ENCODE measurements at places on chromosomes 11 and 22.

DNA sequence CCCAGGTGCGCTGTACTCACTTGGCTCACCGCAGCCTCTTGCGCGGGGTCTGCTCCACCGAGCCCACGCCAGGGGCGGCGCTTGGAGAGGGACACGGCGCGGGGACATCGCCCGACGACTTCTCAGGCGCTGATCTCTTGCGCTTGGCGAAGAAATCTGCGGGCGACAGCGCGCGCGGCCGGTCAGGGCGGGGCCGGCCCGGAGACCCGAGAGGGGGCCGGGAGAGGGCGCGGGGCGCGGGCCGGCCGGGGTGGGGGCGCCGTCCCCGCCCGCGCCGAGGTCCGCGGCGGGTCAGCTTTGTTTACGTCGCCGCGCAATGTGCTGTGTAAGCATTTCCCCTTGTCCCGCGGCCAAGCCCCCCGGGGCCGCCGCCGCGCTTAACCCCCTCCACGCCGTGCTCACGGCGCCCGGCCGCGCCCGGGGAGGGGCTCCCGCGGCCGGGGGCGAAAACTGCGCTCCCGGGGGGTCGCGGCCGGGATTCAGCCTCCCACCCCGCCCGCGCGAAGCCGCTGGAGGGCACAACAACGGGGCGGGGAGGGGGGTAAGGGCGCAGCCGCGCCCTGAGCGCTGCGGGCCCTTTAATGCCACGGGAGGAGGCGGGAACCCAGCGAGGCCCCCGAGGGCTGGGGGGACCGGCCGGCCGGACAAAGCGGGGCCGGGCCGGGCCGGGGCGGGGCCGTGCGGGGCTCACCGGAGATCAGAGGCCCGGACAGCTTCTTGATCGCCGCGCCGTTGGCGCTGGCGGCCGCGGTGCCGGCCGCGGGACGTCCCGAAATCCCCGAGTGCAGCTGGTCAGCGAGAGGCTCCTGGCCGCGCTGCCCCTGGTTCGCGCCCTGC lies 1.4 kb downstream of the CDKN1C start:
- DNase-seq = no peak

GRCh38 chr11:128283451-128283850 lies 303.9 kb downstream of the ETS1 start:
- no peak for DNase-seq

DNA sequence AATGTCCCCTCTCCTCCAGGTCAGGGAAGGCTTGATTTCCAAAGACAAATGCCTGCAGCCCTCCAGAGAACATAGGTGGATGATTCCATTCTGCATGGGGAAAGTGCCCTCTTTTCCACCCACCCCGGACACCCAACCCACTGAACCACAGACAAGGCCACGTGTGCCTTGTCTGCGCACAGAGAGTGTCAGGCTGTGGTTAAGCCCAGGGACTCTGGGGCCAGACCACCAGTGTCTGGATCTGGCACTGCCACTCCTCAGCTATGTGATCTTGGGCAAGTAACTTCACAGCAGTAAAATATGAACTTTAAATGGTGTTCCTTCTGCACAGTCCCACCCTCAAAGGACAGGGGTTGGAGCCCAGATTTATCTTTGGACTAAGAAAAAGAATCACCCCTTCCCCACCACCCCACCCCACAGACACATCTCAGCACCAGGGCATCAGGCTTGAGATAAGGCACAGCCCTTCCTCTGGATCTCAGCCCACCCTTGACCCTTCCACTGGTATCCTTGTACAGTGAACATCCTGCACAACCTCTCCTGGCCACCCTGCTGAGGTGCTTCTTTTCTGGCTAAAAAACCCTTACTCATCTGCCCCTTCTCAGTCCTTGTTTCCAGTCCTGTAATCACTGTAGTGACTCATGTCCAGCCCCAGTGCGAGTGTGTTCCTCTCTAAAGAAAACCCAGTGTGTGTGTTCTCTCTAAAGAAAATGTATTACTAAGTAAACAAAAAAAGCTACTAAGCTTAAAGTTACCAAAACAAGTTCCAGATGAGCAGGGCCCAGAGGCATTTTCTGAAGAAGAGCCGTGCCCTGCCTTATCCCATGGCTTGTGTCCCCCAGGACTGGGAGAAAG lies 1.9 kb upstream of the PTGDR2 start:
- DNase-seq = no peak

GRCh38 chr11:12989428-12990161 lies 19.5 kb upstream of the RASSF10 start:
- no peak for DNase-seq

- no peak for DNase-seq
Observed at GRCh38 chr11:116825854-116826750, 3.0 kb upstream of the APOA4 start.

- DNase-seq = peak; percentile 73
Observed at GRCh38 chr11:59556115-59556916, 45.0 kb downstream of the OR4D9 start.

- no peak for DNase-seq
Observed at GRCh38 chr22:42742940-42743339, 22.3 kb upstream of the A4GALT start.

DNA sequence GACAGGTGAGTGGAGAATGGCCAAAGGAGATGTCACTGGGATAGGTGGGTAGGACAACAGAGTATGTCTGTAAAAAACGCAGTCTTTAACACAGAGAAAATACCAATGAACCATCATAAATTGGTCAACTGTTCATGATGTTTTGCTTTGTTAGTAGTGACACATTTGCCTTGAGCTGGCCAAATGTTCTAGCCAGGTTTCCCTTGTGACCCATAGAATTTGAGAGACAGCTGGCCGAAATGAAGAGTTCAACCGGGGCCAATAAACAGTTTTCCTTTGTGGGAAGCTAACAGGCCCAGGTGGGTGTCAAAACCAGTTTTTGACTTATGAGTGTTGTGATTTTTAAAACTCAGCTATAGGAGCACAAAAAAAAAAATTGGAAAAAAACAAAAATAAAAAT lies 116.6 kb upstream of the BID start:
- no peak for DNase-seq

DNA sequence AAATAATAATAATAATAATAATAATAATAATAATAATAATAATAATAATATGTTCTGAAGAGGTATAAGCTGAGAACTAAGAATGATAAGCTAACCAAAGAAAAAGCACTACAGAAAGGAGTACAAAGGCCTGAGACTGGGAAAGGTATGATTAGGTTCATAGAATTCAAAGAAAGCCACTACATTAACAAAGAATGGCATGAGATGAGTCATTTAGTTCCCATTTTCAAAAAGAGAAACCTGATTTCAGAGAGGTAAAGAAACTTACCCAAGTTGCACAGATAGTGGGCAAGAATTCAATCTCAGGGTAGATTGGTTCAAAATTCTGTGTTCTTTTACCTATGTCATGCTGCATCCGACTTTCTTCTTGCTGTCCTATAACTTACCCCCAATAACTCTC lies 350.9 kb downstream of the TTC28 start:
- no peak for DNase-seq

- no peak for DNase-seq
Observed at GRCh38 chr11:120142441-120143100, 4.7 kb upstream of the TRIM29 start.

All from stimulated activated naive CD8-positive, alpha-beta T cell treated with anti-CD3 and anti-CD28 coated beads, Interleukin-15, amount 100 ng/mL, for 72 hours (primary cell).